ENCODE measurements at places on chromosomes 11 and 22.

DNA sequence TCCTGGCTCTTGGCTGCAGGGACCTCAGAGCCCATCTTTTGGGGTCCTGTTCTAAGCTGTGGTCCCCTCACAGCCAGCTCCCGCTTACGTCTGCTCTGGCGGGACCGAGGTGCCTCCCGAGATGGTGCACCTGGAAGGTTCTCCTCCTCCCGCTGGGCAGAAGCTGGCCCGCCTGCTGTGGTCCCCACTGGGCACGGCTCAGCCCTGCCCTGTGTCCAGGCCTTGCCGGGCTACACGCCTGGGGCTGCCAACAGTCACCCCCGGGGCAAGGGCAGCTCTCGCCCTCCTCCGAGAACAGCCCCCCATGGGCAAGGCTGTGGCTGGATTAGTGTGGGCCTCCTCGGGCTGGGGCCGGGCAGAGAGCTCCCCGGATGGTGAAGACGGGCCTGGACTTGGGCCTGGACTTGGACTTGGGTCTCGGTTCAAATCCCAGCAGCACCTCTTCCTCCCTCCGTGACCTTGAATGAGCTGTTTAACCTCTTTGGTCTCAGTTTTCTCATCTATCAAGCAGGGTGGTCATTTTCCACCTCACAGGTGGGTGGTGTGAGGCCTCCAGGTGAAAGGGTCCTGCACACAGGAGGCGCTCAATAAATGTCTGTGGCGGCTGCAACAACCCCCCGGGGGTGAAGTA is 998 bp downstream of the BAIAP2L2 start:
- no peak for DNase-seq

DNA sequence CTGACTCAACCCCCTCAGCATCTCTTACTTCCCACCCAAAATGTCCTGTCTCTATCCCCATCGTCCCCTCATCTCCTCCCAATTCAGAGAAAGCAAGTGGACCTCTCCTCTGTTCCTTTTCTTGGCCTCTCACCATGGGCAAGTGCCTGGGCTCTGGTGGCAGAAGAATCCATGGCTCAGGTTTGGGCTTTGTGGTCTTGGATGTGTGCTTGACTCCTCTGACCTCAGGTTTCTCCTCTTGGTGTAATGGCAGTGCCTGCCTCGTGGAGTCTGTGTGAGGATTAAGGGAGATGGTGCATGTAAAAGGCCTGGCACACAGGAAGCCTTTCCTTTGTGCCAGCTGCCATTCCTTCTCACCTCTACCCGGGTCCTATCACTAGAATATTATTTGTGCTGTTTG is 3.2 kb downstream of the BMAL1 start:
- DNase-seq = no peak

- no peak for DNase-seq
Observed at GRCh38 chr11:36306888-36307287, 10.8 kb downstream of the PRR5L start.

GRCh38 chr22:32265882-32266767 is 11.0 kb upstream of the SLC5A4 start:
- DNase-seq = peak; percentile 83

DNA sequence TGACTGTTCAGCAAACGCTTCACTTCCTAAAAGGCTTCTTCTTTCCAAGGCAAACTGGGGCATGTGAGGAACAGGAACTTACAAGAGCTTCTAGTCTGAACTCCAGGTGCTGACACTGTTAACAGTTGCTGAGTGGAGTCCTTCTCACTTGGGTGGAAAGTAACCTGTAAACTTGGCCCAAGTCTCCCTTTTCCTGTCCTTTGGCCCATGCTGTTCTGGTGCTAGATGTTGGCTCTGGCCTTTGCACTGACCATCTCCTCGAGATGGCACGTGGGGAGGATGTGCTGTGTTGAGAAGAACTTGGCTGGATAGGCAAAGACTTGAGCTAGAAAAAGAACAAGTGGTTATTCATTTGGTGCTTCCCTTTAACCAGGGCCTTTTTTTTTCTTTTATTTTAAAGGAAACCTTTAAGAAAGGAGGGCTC is 53.6 kb downstream of the PTPRJ start:
- no peak for DNase-seq

DNA sequence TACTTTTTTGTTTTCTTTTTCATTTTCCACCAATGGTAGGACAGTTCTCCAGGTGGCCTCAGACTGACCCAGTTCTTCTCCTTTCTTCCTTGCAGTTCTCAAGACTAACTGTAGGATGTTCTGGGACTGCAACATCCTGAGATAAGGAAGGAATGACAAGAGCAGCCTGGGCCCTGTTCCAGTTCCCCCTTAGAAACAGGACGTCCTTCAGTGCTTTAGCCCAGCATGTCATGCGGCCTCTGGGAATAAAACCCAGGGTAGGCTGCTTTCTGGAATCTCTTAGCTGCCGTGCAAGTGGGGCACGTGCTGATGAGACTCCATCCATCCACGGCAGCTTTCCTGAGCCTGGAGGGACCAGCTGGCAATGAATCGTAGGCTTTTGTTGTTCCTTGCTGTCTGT is 24.0 kb upstream of the CADM1 start:
- DNase-seq = no peak

- no peak for DNase-seq
Observed at GRCh38 chr11:109604481-109605400, 182.8 kb downstream of the C11orf87 start.

GRCh38 chr11:15967166-15967565 is 389.2 kb downstream of the SOX6 start:
- no peak for DNase-seq

DNA sequence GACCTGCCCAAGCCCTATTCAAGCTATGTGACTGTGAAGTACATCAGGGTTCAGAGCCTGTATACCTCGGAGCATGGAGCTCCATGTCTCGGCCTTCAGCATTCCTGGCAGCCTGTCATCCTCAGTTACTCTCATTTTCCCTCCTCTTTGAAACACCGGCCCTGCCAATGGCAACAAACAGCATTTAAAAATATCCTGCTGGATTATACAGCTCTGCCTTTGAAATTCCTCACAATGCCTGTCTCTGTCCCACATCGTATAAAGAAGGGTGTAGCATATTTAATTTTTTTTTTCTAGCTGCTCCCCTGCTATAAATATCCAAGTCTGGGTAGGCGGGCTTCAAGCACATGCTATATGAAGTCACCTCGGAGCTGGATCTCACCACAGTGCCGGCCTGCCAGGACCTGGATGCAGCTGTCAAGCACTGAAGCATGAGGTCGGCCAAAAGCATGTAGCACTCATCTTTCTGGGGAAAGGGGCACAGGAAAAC is 11.8 kb downstream of the ABTB2 start:
- DNase-seq = no peak

DNA sequence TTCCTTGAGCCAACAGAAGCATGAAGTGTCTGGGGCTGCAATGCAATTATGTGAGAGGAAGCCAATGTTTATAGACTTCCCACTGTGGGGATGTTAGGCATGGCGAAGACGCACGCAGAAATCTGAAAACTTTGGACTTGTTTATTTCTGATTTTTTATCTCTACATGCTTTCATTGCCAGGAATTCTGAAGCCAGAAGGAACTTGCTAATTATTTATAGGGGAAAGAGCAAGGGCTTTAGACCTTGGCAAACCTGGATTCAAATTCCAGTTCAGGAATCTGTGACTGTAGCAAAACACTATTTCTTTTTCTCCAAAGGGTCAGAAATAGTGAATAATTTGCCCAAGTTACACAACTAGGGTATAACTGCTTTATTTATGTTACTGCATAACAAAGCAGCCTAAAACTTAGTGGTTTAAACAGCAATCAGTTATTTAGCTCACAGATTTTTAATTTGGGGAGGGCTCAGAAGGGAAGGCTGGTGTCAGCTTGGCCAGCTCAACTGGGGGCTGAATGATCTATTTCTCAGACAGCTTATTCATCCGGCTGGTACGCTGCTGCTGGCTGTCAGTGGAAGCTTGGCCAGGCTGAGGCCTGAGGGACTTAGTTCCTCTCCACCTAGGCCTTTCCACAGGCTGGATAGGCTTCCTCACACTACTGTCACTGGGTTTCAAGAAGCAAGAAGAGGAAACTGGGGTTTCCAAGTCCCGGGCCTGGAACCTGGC is 1.9 kb upstream of the OR6Q1 start:
- no peak for DNase-seq

GRCh38 chr11:70488171-70488703 is 89.9 kb downstream of the CTTN start:
- no peak for DNase-seq

DNA sequence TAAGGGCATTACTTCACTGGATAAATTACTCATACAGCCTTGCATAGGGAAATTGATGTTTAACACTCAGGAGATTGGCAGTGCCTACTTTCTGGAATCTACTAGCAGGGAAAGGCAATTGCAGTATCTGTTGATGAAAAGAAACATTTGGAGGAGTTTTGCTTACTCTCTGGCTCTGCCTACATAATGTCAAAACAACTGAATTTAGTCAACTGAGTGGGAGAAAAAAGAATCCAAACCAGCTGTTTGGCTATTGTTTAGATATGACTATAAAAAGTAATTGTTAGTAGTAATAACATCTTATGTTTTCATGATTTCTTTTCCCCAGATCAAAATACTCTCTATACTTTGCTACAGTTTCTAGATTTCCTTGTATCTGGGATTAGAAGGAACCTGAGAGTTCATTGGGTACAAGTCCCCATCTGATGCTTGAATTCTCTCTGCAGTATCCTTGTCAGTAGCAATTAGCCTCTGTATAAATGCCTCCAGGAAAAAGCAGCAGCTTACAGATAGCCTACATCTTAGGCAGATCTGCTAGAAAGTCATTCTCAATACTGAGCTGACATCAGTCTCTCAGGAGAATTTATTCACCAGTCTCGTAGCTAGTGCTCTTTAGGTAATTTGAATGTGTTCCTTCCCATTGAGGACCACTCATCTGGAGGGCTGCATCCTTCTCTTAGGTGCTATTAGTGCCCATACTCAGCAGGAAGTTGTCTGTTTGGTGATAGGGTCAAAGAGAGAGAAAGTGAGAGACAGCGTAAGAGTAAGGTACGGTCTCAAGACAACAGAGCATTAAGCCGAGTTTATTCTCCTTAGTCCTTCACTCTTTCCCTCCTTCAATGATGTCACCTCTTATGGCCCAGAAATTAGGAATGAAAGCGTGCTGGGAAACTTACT is 185.9 kb upstream of the CCDC90B start:
- DNase-seq = no peak

- no peak for DNase-seq
Observed at GRCh38 chr11:2674658-2675131, 25.1 kb downstream of the KCNQ1OT1 start.

- DNase-seq = no peak
Observed at GRCh38 chr11:102449651-102450570, 2.7 kb downstream of the TMEM123 start.

GRCh38 chr22:45240810-45241631 is at the start of gene KIAA0930:
KIAA0930 (minus strand) TSS chr22:45240894; CDS start chr22:45240703, 191 bp downstream.
- DNase-seq = peak; percentile 92

DNA sequence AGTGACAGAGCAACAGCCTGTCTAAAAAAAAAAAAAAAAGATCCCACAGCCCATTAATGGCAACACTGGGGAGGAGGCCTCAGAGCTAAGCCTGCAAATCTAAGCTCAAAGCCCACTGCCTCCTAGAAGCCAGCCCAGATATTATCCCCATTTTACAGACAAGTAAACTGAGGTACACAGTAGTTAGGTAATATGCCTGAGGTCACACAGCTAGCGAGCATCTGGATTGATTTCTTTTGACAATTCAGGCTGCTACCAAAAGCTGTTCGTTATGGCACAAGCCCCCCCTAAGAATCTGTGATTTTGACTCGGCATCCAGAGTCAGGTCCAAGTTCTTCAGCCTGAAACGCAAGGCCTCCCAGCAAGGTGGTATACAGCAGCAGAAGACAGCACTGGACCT is 13.7 kb downstream of the ELFN2 start:
- DNase-seq = no peak

DNA sequence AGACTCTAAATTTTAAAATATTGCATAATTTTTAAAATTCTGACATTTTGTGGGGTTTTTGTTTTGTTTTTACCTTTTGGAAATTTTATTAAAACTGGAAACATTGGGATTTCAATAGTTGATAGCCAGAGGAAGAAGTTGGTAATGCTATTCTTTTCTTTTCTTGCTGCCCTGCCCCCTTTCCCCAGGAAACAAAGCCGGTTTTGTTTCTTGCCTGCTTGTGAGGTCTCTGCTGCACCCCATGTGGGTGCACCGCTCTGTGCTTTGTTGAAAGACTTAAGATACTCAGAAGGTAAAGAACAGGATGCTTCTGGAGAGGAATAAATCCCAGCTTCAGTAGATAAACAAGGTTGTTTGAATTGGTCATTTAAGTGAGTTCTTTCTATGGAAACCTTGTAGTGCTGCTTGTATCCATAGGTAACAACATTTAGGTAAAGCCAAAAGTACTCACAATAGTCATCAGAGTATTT is 87.5 kb downstream of the YAP1 start:
- no peak for DNase-seq

DNA sequence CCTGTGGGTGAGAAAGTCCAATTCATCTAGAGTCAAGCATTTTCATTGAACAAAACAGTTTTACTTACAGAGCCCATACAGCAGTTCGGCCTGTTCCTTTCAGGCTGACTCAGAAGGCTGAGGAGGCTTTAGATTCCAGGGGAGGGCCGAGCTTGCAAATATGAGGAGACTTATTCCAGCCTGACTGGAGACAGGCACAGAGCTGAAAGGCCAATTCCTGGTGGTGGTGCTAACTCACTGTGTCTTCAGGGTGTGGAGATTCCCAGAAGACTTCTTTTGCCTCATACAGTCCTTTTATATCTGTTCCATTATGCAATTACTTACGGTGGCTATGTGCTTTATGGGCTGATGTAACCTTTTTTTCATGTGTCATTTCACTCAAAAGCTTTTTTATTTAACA is at the start of gene OR51E2:
OR51E2 (minus strand) TSS at position 269 of the 400 bp plus-strand sequence. CDS start 15,142 bp downstream, outside the sequence.
- no peak for DNase-seq

- no peak for DNase-seq
Observed at GRCh38 chr11:72617080-72617762, 57.0 kb downstream of the PDE2A start.

- DNase-seq = peak; percentile 73
Observed at GRCh38 chr22:38203090-38203810, 1.5 kb downstream of the MAFF start.

DNA sequence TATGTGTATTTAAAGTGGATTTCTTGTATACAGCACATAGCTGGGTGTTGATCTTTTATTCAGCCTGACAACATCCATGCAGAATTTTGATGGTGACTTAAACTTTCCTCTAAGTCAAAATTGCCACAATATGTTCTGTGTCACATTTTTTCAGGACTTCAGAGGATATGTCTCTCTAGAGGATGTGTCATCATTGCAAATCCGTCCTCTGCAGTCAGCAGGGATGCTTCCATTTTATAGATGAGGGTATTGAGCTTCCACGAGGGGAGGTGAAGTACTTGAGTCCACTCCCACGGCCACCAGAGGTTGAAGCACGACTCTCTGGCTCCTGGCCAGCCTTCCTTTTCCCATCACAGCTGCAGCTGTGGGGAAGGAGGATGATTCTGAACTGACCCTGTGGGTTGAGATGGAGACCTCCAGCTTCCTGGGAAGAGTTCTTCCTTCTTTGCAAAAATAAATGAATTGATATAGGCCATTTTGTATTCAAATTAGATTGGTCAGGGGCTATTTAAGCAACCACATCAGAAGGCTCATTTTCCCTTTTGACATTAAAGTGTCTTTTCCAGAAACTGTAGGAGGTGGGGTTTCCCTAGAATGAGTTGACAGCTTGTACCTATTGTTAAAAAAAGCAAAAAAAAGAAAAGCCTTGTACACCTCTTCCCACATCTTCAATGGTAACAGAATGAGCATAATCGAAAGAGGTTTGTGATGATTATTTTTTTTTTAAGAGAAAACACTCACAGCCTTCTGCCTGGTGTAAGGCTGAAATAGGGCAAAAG is 55.2 kb upstream of the MYEOV start:
- DNase-seq = peak; percentile 59
